ENCODE measurements at places on chromosomes 13 and 19.

DNA sequence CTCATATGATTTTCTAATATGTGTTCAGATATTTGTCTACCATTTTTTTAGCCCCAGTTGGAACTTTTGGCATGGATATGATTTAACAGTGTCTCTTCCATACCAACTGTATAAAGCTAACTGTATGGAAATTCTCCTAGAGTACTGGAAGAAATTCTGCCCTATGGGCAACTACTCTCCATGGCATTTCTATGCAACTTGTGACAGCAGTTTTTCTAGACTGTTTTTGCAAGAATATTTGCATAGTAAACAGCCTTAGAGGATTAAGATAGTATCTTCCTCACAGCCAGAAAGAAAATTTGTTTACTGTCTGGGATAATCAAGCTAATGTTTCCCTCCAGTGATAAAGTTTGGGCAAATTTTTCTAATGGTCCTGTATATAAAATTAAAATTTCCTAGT lies 119.9 kb upstream of the PCDH17 start:
- DNase-seq = no peak

- DNase-seq = no peak
Observed at GRCh38 chr13:36839281-36839680, 20.3 kb downstream of the RFXAP start.

GRCh38 chr13:32587011-32587810 lies 959 bp downstream of the PDS5B start:
- no peak for DNase-seq

DNA sequence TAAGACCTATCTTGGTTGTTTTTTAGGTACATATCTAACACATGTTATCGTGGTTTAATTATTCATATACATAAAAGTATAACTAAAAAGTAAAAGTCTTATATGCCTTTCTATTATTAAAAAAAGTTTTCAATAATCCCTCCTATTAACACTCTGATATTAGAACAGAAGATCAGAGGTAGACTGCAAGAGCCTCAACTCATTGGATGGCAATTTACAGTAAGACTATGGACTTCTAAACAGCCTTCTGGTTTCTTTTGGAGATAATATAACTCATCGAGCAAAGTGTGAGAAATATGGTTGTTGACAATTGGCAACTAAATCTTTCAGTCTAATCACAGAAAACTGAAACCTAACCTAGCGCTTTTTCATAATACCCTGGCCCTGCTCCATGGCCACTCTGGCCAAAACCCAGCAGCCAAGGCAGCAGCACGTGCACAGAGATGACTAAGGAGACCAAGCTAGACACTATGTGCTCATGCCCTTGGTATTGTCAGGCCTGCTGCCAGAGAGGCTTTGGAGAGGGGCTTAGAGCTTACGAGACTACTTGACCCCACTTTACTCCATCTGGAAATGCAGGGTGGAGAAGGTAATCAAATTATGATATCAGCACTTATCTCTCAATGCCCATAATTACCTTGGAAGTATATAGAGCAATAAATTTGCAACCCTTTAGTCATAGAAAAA lies 40.6 kb upstream of the EEF1AKMT1 start:
- no peak for DNase-seq

- DNase-seq = no peak
Observed at GRCh38 chr13:114229506-114229905, 5.2 kb upstream of the CDC16 start.

DNA sequence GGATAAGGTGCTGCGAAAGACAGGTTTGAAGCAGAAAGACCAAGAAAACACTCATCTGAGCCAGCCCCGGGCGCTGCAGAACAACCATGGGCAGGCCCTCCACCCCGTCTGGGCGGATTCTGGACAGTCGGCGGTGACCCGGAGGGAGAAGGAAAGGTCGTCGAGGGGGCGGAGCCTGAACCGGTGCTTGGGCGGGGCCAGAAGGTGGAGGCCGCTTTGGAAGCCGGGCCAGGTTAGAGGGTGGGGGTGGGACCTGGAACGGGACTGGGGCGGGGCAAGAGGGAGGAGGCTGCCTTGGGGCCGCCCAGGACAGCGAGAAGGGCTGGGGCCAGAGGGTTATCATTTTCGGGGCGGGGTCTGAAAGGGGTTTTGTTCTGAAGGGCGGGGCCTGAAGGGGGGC lies 5.0 kb upstream of the ZNF765 start:
- DNase-seq = no peak

DNA sequence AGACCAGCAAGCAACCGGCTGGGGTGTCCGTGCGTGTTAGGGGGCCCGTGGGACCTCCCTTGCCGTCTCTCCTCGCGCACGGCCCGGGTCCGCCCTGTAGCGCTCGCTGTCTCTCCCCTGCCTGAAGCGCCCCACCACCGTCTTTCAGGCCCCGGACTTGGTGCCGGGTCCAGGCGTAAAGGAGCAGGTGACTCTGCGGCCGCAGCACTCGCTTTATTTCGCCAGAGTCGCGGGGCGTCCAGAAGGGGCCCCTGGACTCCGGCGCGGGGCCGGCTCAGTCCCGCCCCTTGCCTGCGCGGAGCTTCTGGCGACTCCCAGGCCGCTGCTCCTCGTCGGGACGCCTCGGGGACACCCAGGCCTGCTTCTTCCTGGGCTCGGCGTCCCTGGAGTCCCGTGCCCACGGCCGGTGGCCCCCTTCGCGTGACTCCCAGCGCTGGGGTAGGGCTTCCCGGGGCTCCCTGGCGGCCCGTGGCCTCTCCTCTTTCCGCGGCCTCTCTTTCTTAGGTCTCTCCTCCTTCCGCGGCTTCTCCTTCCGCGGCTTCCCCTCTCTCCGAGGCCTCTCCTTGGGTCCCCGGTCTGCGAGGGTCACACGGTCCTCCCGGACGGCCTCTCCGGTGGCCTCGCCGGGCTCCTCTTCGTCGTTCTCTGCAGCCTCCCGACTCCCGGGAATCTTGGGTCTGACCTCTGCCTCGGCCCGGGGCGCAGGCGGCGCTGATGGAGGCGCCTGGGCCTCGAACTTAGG lies 3.1 kb downstream of the AMH start:
- no peak for DNase-seq

GRCh38 chr19:8257052-8257443 lies 47.9 kb downstream of the CERS4 start:
- DNase-seq = no peak

DNA sequence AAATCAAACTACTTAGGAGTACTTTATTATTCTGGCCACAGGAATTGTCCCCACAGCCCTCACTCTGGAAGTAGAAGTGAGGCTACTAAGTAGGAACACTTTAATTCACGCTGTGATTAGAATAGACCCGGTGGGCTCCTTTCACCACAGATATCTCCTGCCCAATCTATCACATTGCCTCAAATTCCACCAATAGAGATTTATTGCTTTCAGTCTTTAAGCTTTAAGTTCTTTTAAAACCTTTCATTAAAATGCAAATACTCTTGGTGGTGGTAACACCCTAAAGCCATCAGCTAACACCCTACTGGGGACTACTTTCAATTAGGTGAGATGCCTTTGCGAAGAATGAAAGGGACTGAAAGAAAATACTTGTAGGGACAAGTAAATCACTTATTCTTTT lies 181.9 kb downstream of the DACH1 start:
- no peak for DNase-seq

- peak; percentile 73 for DNase-seq
Observed at GRCh38 chr13:92175330-92175729, 776.9 kb downstream of the GPC5 start.

DNA sequence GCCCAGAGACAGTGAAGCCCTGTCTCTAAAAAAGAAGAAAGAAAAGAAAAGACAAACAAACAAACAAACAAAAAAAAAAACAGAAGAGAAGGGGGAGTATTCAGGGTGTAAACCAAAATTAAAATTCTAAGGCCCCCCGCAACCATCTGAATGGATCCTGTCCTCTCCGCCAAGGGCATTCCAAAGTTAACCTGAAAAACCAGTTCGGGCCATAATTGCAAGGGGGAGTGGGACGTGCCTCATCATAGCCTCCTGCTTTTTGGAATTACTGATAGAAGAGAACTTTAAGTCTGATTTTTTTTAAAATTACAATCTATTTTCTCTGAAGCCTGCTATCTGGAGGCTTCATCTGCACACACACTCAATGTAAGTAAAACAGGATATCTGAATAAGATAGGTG lies 5.7 kb upstream of the IFNL2 start:
- no peak for DNase-seq

DNA sequence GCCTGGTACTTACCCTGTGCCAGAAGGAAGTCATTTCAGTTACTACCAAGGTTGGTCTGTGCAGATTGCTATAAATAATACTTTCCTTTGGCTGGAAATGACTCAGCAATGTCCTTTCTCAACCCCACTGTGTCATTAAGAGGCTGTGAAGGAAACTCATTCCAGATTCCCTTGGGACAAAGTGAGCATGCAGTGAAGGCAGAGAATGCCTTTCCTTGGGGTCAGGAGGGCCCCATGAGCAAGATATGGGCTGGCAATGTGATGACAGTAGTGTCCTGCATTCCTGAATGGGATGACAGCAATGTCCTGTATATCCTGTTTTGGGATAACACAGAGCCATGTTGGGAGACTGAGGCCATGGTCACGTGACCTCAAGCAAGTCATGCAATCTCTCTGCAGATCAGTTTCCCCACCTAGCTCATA lies 213.1 kb upstream of the TMTC4 start:
- DNase-seq = no peak

DNA sequence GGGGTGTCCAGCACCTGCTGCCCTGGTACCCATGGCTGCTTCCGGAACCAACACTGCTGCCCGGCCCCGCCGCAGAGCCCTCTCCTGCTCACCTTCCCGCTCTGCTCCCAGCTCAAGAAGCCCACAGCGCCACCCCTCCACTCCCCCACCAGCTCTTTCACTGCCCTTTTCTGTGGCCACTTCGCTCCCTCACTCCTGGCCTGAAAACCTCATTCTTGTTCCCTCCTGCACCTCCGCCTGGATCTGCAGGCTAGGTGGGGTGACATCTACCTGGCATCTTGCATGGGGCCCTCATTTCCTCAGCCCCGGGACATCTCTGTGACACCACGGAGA lies 6.4 kb downstream of the ZNF787 start:
- DNase-seq = no peak

- DNase-seq = no peak
Observed at GRCh38 chr13:32548837-32549236, 10.2 kb upstream of the N4BP2L2 start.

GRCh38 chr13:85565652-85566051 lies 233.6 kb downstream of the SLITRK6 start:
- DNase-seq = no peak

- DNase-seq = peak; percentile 31
Observed at GRCh38 chr19:45952686-45953505, 20.8 kb downstream of the NOVA2 start.

- no peak for DNase-seq
Observed at GRCh38 chr13:77786695-77787287, 89.3 kb downstream of the SLAIN1 start.

GRCh38 chr19:42193706-42194105 lies 23.8 kb downstream of the DEDD2 start:
- DNase-seq = no peak

GRCh38 chr13:38700051-38700450 lies 13.2 kb downstream of the FREM2 start:
- no peak for DNase-seq

DNA sequence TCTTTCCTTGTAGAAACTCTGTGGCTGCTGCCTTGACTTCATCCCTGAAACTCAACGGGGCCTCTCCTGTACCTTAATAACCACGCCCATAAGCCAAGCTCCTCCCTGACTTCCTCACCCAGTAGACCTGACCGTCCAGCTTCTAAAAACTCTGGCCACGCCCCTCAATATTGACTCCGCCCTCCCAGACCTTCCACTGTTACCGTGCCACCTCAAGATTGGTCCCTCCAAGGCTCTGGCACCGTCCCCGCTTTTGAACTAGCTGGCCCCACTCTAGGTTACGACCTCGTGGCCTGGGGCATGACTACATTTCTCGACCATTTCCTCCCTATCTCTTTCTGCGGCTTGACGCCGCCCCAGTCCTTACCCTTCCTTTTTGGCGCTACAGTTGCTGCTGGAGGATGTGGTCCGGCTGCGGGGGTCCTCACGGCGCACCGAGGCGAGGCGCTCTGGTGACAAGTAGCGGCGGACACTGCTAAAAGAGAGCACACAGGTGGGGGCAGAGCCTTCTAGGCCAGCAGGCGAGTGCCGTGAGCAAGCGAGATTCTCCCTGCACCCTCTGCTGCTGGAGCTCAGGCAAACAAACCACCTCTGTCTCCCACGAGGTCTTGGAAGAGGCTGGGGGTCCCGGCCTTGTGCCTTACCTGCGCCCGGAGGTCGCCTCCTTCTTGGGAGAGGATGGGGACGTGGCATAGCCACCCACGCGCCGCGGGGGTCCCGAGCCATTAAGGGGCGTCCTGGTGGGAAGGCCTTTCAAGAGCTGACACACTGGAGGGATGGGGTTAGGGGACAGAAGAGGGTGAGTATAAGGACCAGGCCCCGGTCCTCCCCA lies 2.3 kb upstream of the EML2 start:
- peak; percentile 97 for DNase-seq

DNA sequence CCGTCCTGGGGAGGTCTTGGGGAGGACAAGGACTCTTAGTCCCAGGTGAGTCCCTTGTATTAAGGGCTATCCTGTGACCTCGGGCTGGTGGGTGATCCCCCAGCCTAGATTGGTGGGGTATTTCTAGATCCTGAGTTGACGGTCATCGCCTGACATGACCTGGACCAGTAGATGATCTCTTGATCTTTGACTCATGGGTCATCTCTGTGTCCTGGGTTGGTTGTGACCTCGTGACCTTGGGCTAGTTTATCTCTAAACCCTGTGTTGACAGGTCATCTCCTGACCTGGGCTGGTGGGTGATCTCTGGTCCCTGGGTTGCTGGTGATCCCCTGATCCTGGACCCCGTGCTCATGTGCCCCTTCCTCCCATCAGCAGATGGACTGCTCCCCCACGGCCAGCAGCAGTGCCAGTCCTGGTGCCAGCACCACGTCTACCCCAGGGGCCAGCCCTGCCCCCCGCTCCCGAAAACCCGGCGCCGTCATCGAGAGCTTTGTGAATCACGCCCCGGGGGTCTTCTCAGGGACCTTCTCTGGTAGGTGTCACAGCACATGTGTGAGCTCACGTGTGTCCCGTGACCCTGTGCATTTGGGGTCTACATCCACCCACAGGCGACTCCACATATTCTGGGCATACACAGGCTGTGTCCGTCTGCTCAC lies 6.3 kb downstream of the MIDN start:
- DNase-seq = no peak

- DNase-seq = no peak
Observed at GRCh38 chr13:51255556-51255955, 33.4 kb downstream of the FAM124A start.

DNA sequence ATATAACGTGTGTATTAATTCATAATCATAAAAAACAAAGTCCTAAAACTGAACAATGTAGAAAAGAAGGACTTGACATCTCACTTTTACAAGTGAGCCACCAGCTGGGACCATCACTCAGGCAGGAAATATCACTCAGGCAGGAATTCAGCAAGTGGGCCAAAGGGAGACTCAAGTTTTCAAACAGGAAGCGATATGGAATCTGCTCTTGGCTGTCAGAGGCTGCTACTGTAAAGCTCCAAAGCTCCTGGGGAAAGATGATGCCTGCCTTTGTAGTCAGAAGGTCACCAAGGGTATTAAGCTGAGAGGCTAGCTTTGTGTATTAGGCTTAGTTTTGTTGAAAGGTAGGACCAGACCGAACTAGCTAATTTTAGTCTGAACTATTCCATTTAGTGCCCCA lies 5.5 kb upstream of the AKAP11 start:
- no peak for DNase-seq

- no peak for DNase-seq
Observed at GRCh38 chr13:51907040-51907732, 45.4 kb downstream of the CCDC70 start.

Measured in CMK (cell line).